ENCODE measurements at places on chromosomes 5 and 9. TPM values are rescaled to one million over a fixed set of nuclear protein-coding genes. Genes with fewer than 3 reads are reported as not detected.

The AGXT2 gene
- not detected for total RNA-seq

The C5orf58 gene
- not detected for total RNA-seq

The SLC2A6 gene
- total RNA-seq = 19.7 TPM

The IFNK gene
- not detected for total RNA-seq

The UIMC1 gene
- 30.6 TPM for total RNA-seq

The SPATA31C1 gene
- not detected for total RNA-seq

The GAPT gene
- not detected for total RNA-seq

The FYB1 gene
- not detected for total RNA-seq

Data from dermis microvascular lymphatic vessel endothelial cell (primary cell).